ENCODE measurements at places on chromosomes 11 and 22.

DNA sequence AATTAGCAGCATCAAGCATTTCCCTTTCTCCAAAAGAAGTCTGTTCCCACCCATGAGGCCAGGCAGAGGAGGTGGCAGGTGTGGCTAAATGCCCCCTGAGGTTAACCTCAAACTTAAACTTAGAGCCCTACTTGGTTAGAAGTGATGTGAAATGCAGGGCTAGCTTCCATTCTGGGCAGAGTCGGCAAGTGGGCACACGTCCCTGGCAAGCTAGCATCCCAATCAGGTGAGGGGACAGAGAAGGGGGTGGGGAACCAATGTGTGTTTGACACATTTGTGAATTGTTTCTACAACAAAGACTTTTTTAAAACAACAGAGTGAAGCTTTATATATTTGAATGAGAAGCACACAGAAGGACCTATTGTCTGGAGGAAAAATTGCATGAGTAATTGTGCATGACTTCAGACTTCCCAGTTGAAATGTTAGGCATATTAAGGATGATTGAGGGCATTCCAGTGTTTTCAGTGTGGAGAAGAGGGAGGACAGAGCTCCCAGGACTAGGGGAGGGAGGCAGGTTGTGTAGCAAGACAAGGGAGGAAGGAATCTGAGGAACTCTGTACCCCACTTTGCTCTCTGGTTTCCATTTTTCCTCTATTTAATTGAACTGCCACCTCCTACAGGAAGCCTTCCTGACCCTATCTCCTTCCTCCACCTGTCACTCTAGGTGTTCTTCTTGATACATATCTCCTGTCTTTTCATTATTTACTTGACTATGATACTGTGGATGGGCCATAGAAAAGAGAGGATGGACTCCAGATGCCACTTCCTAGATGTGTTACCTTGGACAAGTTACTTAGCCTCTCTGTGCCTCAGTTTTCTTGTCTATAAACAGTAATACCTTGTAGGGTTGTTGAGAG is 83.3 kb upstream of the PICALM start:
- no peak for DNase-seq

GRCh38 chr22:33105501-33105911 is 47.3 kb upstream of the SYN3 start:
- no peak for DNase-seq

- peak; percentile 5 for DNase-seq
Measured at GRCh38 chr11:121614636-121615240, 162.0 kb upstream of the SORL1-AS1 start.

GRCh38 chr11:64799623-64800302 is 3.3 kb downstream of the MAP4K2 start:
- DNase-seq = no peak

DNA sequence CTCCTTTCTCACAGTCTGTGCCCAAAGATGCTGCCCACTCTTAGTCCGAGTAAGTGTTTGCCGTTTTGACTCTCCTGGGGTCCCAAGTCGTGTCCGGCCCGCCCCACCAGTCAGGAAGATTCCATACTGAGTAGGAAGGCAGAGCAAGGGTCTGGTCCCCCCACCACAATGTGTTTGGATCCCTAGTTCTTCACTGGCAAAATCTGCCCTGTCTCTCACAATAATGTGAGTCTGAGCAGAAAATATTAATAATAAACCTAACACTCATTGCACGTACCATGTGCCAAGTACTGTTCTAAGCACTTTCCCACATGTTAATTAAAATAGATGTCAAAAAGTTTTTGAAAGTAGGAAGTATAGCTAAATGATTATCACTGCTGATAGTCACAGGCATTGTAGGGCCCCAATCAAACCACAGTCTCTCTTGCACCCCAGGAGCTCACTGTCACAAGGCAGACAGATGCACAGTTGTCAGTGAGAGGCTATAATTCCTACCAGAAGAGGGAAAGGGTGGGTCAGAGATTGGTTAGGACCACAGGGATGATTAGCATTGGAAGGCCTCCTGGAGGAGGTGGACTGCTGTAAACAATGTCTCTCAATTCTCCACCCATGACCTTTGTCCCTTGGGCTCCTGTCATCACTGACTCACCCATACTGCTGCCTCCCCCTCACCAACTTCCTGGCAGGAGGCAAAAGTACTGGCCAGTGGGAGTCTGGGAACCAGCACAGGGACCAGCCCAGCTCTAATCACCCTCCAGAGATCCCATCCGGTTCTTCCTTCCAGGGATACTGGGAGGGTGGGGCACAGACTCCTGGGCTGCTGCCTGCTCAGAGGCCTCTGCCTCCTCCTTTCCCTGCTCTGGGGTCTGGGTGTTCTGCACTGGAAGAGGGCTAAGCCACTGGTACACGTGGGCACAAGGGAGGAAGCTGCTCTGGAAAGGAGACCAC is 1.0 kb upstream of the POLD4 start:
- no peak for DNase-seq

- peak; percentile 58 for DNase-seq
Measured at GRCh38 chr11:124761301-124762104, 587 bp downstream of the ESAM start.

DNA sequence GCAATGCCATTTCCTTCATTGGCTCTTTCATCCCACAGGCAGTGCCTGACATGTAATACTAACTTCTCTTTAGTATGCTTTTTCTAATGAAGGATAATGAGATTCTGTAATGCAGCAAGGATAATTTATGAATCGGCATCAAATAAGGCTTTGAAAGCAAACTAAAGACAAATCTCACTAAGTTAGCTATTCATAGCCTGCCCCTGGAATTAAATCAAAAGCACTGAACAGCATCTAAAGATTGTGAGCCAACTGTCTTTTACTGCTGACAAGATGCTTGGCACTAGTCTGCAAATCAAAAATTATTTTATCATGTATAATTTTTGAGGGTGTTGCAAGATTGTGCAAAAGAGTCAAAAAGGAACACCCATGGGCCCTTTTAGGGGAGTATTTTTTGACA is 265.0 kb downstream of the CASP12 start:
- no peak for DNase-seq

DNA sequence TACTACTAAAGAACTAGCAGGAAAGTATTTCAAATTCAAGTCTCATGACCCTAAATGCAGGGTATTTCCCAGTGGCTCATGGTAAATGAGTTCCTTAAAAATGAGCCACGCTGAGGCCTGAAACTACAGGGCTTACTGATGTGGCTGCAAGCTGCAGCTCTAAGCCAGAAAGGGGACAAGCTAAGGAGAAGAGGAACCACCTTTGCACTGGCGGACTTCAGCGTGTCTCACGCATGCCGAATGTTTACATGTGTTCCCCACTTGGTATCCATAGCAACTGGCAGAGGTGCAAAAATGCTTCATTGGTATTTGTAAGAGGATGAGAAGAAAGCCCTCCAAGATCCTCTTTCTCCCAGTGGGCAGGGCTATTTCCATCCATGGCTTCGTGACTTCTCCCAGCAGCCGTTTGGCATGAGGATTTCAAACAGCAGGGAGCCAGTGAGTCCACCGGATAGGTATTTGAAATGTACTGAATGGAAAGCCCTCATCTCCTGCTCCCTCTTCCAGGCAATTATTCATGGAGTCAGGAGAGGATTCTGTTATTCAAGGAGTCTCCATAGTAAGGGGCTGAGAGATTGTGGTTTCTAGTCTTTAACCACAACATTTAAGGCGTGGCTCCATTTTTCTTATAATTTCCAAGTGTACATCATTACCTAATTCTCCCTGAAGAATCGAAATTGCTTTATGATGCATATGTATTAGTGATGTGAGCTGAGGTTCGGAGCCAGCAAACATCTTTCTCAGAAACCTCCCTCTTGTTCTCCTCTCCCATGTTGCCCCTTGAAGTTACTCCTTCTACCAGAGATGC is 55.3 kb upstream of the CD44 start:
- DNase-seq = no peak

DNA sequence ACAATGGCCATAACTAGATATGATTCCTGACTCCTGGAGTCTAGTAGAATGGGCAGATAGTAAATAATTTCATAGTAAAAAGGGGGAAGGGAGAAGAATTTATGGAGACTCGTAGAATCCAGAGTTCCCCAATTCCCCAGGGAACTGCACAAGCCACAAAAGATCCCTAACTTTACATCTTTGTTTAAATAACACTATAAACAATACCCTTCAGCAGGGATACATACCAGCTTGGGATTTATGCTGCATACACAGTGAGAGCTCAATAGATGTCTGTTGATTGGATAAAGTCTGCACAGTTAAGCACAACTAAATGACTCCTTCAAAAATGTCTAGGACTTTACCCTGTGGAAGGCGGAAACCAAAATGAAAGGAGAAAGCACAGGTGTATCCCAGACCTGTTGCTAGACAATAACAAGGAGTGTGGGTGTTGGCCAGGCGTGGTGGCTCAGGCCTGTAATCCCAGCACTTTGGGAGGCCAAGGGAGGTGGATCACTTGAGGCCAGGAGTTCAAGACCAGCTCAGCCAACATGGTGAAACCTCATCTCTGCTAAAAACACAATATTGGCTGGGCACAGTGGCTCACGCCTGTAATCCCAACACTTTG is 6.8 kb downstream of the SLC35F2 start:
- no peak for DNase-seq

GRCh38 chr11:125001849-125002248 is 47.8 kb downstream of the CCDC15 start:
- no peak for DNase-seq

- DNase-seq = peak; percentile 8
Measured at GRCh38 chr11:65661599-65662246, 993 bp downstream of the RELA start.

- DNase-seq = no peak
Measured at GRCh38 chr11:35292279-35292678, 127.1 kb downstream of the SLC1A2 start.

- DNase-seq = no peak
Measured at GRCh38 chr22:37331034-37331428, 48.7 kb downstream of the CYTH4 start.

DNA sequence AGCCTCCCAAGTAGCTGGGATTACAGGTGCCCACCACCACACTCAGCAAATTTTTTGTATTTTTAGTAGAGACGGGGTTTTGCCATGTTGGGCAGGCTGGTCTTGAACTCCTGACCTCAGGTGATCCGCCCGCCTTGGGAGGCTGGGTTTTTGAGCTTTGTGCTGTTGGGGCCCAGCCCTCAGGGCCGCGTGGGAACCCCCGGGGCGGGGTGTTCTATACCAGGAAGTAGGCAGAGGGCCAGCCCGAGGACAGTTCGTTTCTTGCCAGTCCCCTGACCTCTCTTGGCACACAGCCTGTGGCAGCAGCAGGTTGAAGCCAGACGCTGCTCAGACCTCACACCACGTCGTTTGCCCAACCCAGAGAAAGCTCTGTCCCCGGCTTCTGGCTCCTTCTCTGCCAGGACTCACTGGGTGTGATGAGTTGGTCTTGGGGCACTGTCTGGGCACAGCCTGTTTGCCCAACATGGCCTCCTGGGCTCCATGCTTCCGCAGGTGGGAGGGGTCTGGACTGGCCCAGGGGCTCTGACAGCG is 24.9 kb upstream of the CHKA start:
- DNase-seq = no peak

GRCh38 chr11:64469288-64469687 is 110.3 kb downstream of the RPS6KA4 start:
- DNase-seq = no peak

- DNase-seq = no peak
Measured at GRCh38 chr11:62108971-62109404, 14.8 kb upstream of the INCENP start.

- no peak for DNase-seq
Measured at GRCh38 chr11:117919341-117919740, 9.9 kb downstream of the TMPRSS13 start.

DNA sequence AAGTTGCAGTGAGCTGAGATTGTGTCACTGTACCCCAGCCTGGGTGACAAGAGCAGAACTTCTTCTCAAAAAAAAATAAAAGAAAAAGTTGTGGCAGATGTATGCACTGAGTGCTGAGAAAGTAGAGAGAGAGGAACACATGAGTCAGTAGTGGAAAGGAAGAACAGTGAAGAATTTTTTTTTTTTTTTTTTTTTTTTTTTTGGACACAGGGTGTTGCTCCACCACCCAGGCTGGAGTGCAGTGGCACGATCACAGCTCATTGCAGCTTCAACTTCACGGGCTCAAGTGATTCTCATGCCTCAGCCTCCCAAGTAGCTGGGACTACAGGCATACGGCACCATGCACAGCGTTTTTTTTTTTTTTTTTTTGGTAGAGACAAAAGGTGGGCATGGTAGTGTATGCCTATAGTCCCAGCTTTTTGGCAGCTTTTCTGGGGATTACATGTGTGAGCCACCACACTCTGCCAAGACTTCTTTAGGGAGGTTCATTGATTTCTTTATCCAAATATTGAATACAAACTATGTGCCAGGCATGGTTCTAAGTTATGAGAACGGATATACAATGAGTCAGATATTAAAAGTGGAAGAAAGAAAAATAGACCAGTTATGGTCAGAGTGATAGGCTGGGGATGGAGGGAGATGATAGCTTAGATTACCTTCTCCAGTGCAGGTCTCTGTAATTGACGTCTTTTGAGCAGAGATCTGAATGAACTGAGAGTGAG is 62.0 kb downstream of the YAP1 start:
- no peak for DNase-seq

DNA sequence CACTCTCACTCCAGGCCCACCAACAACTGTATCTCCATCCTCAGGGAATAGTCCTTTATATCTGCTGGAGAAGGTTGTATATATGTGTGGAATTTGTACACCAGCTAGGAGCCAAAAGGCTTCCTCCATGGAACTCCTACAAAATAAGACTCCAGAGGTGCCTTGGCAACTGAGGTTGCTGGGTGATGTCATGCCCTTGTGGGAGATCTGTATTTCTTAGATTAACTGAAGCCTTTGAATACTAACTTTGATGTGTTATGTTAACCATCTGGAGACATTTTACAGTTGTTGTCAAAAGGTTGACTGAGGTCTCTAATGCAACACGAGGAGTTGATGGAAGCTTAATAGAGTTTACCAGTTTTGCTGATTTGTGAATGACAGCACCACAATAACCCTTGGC is 139.5 kb upstream of the TTC12 start:
- DNase-seq = no peak

- no peak for DNase-seq
Measured at GRCh38 chr11:12123799-12124198, 13.4 kb downstream of the MICAL2 start.

GRCh38 chr11:35850191-35850590 is 93.7 kb upstream of the LDLRAD3 start:
- no peak for DNase-seq

- no peak for DNase-seq
Measured at GRCh38 chr11:66327171-66328030, 8.8 kb downstream of the RIN1 start.

- no peak for DNase-seq
Measured at GRCh38 chr11:102347462-102348370, 702 bp downstream of the BIRC2 start.

GRCh38 chr11:33723238-33723881 is 12.9 kb downstream of the CD59 start:
- no peak for DNase-seq

Data from endothelial cell (in vitro differentiated cells).